Foreskin keratinocyte (primary cell): ENCODE measurements at places on chromosomes 6 and 20.

- no peak for DNase-seq
These were observed 11.2 kb upstream of the SIRPA start for GRCh38 chr20:1883986-1884385.

GRCh38 chr6:116392132-116393013, 21.6 kb downstream of the DSE start:
- DNase-seq = peak; percentile 57

- no peak for DNase-seq
These were observed 116.8 kb downstream of the CHD6 start for GRCh38 chr20:41501376-41501775.

DNA sequence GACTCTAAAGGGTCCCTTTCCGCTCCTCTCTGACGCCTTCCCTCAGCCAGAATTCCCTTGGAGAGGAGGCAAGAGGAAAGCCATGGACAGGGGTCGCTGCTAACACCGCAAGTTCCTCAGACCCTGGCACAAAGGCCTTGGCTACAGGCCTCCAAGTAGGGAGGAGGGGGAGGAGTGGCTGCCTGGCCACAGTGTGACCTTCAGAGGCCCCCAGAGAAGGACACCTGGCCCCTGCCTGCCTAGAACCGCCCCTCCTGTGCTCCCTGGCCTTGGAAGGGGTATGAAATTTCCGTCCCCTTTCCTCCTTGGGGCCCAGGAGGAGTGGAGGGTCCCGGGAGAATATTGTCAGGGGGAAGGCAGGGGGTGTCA, 2.7 kb downstream of the VEGFA start:
- no peak for DNase-seq

DNA sequence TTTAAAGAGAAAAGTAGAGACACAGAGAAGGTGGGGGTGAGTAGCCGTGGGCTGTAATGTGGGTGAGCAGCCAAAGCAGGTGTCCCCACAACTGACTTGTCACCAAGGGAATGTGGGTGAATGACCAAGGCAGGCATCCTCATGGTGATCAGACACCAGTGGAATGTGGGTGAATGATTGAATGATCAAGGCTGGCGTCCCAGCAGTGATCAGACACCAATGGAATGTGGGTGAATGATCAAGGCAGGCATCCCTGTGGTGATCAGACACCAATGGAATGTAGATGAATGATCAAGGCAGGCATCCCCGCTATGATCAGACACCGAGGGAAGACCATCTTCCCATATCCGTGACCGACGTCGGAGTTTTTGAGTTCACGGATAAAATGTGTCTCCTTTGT, 49.8 kb upstream of the OR14J1 start:
- peak; percentile 2 for DNase-seq

GRCh38 chr20:48339190-48339985, 488.4 kb downstream of the PREX1 start:
- no peak for DNase-seq

DNA sequence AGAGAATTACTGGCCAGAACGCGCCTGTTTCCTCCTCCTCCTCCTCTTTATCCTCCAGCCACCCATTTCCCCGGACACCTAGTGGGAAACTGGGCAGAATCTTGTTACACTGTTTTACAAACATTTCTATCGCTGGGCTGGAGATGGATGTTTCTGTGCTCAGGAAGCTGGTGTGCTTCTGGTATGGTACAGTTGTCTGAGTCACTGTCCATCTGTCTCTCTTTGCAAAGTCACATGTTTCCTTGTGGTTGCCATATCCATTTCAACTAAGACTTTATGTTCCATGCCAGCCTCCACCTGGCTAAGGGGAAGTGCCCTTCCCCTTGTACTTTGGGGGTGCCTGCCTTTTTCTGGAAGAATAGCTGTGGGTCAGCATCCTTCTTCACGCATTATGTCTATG, 52.9 kb upstream of the SLC22A16 start:
- DNase-seq = peak; percentile 81

DNA sequence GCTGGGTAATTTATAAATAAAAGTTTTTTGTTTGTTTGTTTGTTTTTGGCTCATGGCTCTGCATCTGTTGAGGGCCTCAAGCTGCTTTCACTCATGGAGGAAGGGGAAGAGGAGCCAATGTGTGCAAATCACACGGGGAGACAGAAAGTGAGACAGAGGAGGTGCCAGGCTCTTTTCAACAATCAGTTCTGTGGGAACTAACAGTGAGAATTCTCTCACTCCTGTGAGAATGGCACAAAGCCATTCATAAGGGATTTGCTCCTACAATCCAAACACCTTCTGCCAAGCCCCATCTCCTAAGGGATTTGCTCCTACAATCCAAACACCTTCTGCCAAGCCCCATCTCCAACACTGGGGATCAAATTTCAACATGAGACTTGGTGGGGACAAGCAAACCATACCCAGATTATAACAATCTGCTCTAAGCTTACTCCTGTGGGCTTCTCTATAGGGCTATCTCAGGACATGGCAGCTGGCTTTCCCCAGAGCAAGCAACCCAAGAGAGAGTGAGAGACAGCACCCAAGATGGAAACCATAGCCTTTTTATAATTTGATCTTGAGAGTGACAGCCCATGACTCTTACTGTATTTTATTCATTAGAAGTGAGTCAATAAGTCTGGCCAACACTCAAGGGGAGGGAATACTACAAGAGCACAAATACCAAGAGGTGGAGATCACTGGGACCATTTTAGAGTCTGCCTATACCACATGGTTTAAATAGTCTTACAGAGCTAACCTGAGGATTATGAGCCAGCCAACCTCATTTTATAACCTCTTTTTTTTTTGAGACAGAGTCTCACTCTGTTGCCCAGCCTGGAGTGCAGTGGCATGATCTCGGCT, 22.8 kb upstream of the LRRC1 start:
- peak; percentile 65 for DNase-seq

GRCh38 chr6:161080263-161080970, 88.8 kb downstream of the MAP3K4 start:
- DNase-seq = no peak
